Left lung (tissue), 14 donors: ENCODE measurements at places on chromosomes 13 and 19. TPM values are rescaled to one million over a fixed set of nuclear protein-coding genes. Genes with fewer than 3 reads are reported as not detected.

- no peak overlapping the region for H3K4me3 ChIP-seq
- no peak overlapping the region for H3K27ac ChIP-seq
- H3K27me3 ChIP-seq: no peaks in the 10 kb centered on the region
- DNase-seq: no peak
- H3K4me1 ChIP-seq: no peaks in the 10 kb centered on the region
Observed at GRCh38 chr13:31957772-31958171, 73.8 kb upstream of the FRY start.

F10 gene
- polyA plus RNA-seq: 13.1 TPM

- DNase-seq: no peak
- no peaks in the 10 kb centered on the region for H3K27me3 ChIP-seq
- H3K4me3 ChIP-seq: no peak overlapping the region
- H3K27ac ChIP-seq: no peak overlapping the region
- H3K36me3 ChIP-seq: no peaks in the 10 kb centered on the region
Observed at GRCh38 chr13:98798849-98799645, 46.6 kb upstream of the SLC15A1 start.

DNA sequence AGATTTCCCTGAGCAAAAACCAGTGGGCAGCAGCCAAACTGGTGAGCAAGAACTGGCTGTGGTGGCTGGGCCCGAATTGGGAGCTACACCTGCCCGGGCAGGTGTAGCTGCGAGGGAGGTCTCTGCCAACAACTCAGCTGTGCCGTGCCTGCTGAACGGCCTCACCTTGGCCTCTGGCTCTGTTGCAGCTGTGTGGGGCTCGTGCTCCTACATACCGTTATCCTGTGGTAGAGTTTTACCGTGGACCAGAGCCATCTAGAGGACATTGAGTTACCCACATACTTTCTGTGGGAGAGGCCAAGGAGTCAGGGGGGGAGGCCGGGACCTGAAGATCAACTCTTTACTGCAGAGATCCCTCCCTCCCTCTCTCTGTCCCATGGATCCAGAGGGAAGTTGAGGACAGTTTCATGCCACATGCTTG, 113.2 kb downstream of the TM9SF2 start:
- no peak overlapping the region for H3K27ac ChIP-seq
- DNase-seq: peak; percentile 7
- H3K36me3 ChIP-seq: no peaks in the 10 kb centered on the region
- no peak overlapping the region for H3K4me3 ChIP-seq
- no peaks in the 10 kb centered on the region for H3K4me1 ChIP-seq

RAB3D gene
- 17.8 TPM for polyA plus RNA-seq

DNA sequence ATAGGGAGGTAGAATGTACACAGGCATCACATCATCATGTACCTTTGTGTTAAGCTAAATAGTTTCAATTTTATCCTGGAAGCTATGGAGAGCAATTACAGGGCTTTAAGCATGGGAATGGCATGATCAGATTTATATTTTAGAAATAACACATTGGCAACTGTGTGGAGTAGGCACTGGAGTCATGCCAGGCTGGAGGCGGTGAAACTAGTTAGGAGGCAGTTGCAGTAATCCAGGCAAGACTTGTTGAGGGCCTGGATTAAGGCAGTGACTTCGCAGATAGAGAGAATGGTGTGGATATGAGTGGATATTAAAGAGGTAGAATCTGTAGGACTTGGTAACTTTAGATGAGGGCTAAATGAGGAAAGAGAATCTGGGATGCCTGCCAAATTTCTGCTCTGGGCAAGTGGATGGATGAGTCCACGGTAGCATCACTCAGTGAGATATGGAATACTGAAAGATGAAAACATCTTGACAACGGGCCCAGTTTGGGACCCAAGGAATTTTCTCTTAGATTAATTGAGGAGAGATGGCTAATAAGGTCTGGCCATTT, 506.2 kb downstream of the FGF9 start:
- H3K27me3 ChIP-seq: no peaks in the 10 kb centered on the region
- DNase-seq: no peak
- H3K27ac ChIP-seq: no peak overlapping the region
- H3K4me3 ChIP-seq: no peak overlapping the region

KIR2DL3 gene
- polyA plus RNA-seq: not detected

NLRP4 gene
- polyA plus RNA-seq: not detected

SLC6A16 gene
- 4.5 TPM for polyA plus RNA-seq

DNA sequence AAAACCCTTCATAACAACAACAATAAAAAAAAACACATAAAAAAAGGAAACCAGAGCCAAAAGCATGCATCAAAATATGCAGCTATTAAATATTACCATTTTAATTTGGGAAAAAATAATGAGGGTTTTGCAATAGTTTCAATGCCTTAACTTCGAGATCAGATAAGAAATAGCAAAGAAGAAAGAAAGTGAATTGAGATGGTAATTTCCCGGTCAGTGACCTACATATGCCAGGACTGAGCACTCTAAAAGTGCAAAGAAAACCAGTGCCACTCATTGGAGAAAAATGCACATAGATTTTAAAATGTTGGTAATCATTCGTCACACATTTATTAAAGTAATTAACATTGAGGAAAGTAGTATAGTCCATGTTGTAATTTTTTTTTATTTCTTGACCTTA, 944.2 kb downstream of the EFNB2 start:
- no peak overlapping the region for H3K27ac ChIP-seq
- H3K4me3 ChIP-seq: no peak overlapping the region
- no peaks in the 10 kb centered on the region for H3K36me3 ChIP-seq
- H3K4me1 ChIP-seq: no peaks in the 10 kb centered on the region
- no peaks in the 10 kb centered on the region for H3K27me3 ChIP-seq
- DNase-seq: no peak
